Liver (tissue), 10 donors: ENCODE measurements at places on chromosomes 3 and 15. TPM values are rescaled to one million over a fixed set of nuclear protein-coding genes. Genes with fewer than 3 reads are reported as not detected.

- H3K36me3 ChIP-seq = no peaks in the 10 kb centered on the region
- H3K4me3 ChIP-seq = no peak overlapping the region
- no peak overlapping the region for H3K27ac ChIP-seq
Observed at GRCh38 chr3:24538891-24539290, 44.2 kb upstream of the THRB start.

DNA sequence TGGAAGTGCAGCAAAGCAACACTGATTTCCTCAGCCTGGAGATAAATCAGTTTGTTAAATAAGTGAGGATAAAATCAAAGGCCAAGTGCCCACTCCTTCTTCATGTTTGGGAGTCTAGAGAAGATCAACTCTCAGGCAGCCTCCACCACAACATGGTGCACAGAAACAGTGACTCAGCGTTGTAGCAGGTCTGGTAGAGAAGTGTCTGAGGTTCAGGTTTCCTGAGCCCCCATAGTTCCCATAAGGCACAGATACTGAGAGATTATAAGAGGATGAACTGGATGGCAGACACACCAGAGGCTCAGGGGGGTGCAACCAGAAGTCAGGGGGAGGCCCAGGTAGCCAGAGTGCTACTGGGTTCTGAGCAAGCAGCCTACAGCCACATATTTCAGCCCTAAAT, 166.7 kb downstream of the FRMD5 start:
- H3K27ac ChIP-seq = no peak overlapping the region
- no peak for DNase-seq
- no peaks in the 10 kb centered on the region for H3K4me1 ChIP-seq
- H3K36me3 ChIP-seq = no peaks in the 10 kb centered on the region

The CIB2 gene
- 2.2 TPM for total RNA-seq

DNA sequence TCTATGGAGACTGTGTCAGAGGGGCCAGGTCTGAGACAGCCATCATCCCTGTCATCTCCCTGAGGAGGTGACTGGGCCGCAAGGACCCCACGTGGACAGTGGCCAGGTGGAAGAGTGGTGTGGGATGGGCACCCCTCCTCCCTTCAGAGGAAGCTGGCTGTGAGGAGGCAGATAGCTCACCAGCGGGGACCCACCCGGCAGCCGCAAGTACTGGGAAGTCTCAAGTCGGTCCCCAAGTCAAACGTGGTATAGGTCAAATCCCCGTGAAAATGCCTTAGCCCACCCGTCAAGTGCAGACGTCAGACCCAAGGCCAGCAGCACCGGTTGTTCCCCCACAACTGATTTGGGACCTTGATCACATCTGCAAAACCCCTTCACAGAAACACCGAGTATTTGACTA, 12.3 kb upstream of the KLF13 start:
- H3K36me3 ChIP-seq = no peaks in the 10 kb centered on the region
- H3K4me3 ChIP-seq = no peak overlapping the region
- H3K27me3 ChIP-seq = no peaks in the 10 kb centered on the region
- peaks cover 18% of the 10 kb centered on the region for H3K4me1 ChIP-seq

The ITGA11 gene
- 0.92 TPM for total RNA-seq

GRCh38 chr3:187975561-187976364, 178.2 kb upstream of the LPP start:
- no peak for DNase-seq
- peaks cover 8% of the 10 kb centered on the region for H3K4me1 ChIP-seq
- H3K36me3 ChIP-seq = no peaks in the 10 kb centered on the region

DNA sequence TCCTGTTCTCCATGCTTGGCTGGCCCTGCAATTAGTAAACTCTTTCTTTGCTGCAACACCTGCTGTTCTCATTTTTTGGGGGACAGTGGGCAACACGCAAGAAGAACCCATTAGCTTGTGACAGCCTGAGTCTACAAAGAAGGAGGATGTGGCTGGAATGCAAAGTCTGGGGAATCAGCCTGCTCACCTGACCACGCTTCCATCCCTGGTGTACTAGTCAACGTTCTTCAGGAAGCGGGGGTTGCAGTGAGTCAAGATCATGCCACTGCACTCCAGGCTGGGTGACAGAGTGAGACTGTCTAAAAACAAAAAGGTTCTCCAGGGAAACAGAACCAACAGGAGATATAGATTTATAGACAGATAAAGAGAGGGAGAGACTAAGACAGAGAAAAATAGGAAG, 27.7 kb upstream of the KBTBD12 start:
- H3K27me3 ChIP-seq = no peaks in the 10 kb centered on the region
- no peaks in the 10 kb centered on the region for H3K4me1 ChIP-seq
- no peaks in the 10 kb centered on the region for H3K36me3 ChIP-seq
- DNase-seq = no peak
- H3K4me3 ChIP-seq = no peak overlapping the region

GRCh38 chr3:122974764-122975162, 52.8 kb downstream of the SEMA5B start:
- H3K4me1 ChIP-seq = no peaks in the 10 kb centered on the region
- H3K36me3 ChIP-seq = no peaks in the 10 kb centered on the region
- H3K4me3 ChIP-seq = no peak overlapping the region
- DNase-seq = no peak
- H3K27ac ChIP-seq = no peak overlapping the region

GRCh38 chr15:92636401-92636907, 19.1 kb downstream of the FAM174B start:
- peaks cover 8% of the 10 kb centered on the region for H3K4me1 ChIP-seq
- H3K36me3 ChIP-seq = no peaks in the 10 kb centered on the region
- H3K4me3 ChIP-seq = no peak overlapping the region
- no peaks in the 10 kb centered on the region for H3K27me3 ChIP-seq
- H3K27ac ChIP-seq = no peak overlapping the region
- DNase-seq = no peak

The SLC12A1 gene
- 0.05 TPM for total RNA-seq

GRCh38 chr3:189507856-189508255, 123.3 kb upstream of the TP63 start:
- no peak for DNase-seq
- no peaks in the 10 kb centered on the region for H3K27me3 ChIP-seq

- peaks cover 5% of the 10 kb centered on the region for H3K4me1 ChIP-seq
- H3K4me3 ChIP-seq = no peak overlapping the region
- no peak for DNase-seq
- no peak overlapping the region for H3K27ac ChIP-seq
Observed at GRCh38 chr15:70582143-70582945, 181.0 kb downstream of the UACA start.

GRCh38 chr15:42402455-42403205, 43.3 kb downstream of the CAPN3 start:
- peaks cover 21% of the 10 kb centered on the region for H3K4me1 ChIP-seq
- no peak overlapping the region for H3K4me3 ChIP-seq
- no peak overlapping the region for H3K27ac ChIP-seq
- no peak for DNase-seq

GRCh38 chr15:88911766-88912118, 1.4 kb downstream of the MFGE8 start:
- peaks cover 3% of the 10 kb centered on the region for H3K4me1 ChIP-seq
- no peak for DNase-seq
- no peaks in the 10 kb centered on the region for H3K27me3 ChIP-seq
- no peaks in the 10 kb centered on the region for H3K36me3 ChIP-seq
- no peak overlapping the region for H3K4me3 ChIP-seq

DNA sequence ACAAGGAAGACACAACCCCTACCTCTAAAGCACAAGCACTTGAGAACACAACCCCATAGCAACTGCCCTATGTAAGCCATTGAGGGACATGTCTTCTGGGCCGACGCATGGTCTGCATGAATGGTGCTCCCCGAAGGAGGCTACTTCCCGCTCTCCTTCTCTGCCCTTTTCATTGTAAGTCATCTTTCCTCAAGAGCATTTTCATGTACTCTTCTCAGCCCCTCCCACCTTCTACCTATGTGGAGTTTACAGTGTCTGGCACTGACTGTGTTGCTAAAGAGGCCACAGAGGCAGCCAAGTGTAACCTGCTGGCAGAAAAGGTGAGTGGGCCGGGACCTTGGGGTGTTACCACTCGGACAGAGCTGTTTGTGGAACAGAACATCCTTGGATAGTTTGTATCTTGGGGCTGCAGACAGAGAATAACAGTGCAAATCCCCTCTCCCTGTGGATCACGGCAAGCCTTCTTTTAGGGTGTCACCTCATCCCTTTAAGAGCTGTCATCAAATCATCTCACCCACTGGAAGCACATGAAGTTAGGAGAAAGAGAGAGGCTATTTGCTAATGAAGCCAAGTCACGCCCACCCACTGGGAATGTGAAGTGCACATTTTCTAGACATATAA, 5.6 kb downstream of the AHSG start:
- no peak for DNase-seq
- H3K27ac ChIP-seq = no peak overlapping the region
- no peak overlapping the region for H3K4me3 ChIP-seq
- no peaks in the 10 kb centered on the region for H3K27me3 ChIP-seq
- H3K4me1 ChIP-seq = peaks cover 44% of the 10 kb centered on the region

The ZNF662 gene
- 3.9 TPM for total RNA-seq

The FBXL2 gene
- 1.0 TPM for total RNA-seq

DNA sequence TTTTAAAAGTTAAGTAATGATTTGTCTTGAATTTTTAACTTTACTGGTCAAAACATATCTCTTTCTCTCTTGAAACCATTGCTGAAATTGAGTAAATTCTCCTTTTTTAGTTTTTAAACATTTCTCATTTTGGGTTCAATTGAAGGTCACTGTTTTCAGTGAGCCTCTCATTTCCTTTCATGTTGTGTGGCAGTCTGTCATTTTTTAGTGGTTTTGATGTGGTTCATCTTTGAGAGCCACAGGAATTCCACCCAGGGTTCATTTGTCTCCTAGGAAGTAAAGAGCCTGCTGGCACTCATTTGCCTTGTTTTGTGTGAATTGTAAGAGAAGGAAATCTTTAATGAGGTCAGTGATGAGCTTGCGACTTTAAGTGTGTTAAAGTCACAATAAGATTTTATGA, 10.4 kb downstream of the CLDN11 start:
- no peaks in the 10 kb centered on the region for H3K36me3 ChIP-seq
- no peak overlapping the region for H3K27ac ChIP-seq
- no peaks in the 10 kb centered on the region for H3K4me1 ChIP-seq
- DNase-seq = no peak
- no peaks in the 10 kb centered on the region for H3K27me3 ChIP-seq

DNA sequence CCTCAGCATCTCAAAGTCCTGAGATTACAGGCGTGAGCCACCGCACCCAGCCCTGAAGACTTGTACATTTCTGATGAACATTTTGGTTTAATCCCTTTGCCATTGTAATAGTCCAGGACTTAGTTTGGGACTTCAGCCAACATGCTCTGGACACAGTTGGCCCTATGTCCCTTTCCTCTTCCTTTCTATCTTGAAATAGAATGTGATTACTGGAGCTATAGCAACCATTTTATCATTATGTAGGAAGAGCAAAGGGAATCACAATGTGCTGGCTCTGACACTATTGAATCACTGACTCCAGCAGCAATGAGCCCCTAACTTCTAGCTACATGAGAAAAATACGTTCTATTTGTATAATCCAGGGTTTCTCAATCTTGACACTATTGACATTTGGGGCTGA, 34.8 kb upstream of the MRPL3 start:
- no peaks in the 10 kb centered on the region for H3K27me3 ChIP-seq
- no peak overlapping the region for H3K4me3 ChIP-seq
- H3K4me1 ChIP-seq = no peaks in the 10 kb centered on the region
- H3K36me3 ChIP-seq = no peaks in the 10 kb centered on the region

- no peak for DNase-seq
- no peak overlapping the region for H3K4me3 ChIP-seq
- no peaks in the 10 kb centered on the region for H3K36me3 ChIP-seq
- H3K27ac ChIP-seq = no peak overlapping the region
Observed at GRCh38 chr15:62783303-62783957, 259.1 kb upstream of the TPM1 start.

GRCh38 chr15:25022233-25022632, 67.4 kb downstream of the SNRPN start:
- peaks cover 16% of the 10 kb centered on the region for H3K36me3 ChIP-seq
- no peaks in the 10 kb centered on the region for H3K4me1 ChIP-seq
- no peak overlapping the region for H3K4me3 ChIP-seq
- DNase-seq = no peak
- H3K27me3 ChIP-seq = no peaks in the 10 kb centered on the region

The AQP9 gene
- total RNA-seq = 1.4 TPM

GRCh38 chr3:115550285-115550761, 73.0 kb upstream of the GAP43 start:
- H3K36me3 ChIP-seq = no peaks in the 10 kb centered on the region
- H3K4me1 ChIP-seq = no peaks in the 10 kb centered on the region

DNA sequence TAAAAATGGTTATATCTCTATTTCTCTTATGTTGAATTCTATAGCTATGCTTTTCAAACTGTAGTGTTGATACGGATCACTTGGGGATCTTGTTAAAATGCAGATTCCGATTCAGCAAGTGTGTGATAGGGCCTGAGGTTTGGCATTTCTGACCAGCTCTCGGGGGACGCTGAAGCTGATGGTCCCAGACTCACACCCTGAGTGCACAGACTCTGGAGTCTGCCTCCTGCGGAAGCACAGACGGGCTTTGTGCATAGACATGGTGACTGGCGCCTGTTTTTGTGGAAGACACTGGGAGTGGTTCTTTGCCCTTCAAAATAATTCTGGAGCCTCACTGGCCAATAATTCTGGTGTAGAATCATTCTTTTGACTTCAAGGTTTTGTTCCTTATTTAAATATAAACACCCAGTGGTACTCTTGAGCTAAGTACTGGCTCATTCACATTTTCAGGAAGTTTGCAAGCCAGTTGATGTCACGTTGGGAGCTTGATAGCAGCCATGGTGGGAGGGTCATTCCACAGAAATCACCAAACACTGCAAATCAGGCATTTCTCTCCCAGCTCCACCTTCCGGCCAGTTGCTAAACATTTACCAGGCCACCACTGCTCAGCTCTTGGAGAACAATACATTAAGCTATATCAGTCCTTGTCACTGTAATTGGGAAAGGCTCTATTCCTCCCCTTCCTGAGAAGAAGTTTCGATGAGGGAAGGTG, 19.2 kb downstream of the CLDN11 start:
- DNase-seq = no peak
- H3K4me3 ChIP-seq = no peak overlapping the region
- no peaks in the 10 kb centered on the region for H3K27me3 ChIP-seq

GRCh38 chr3:100141586-100141985, 27.3 kb upstream of the FILIP1L start:
- H3K27me3 ChIP-seq = no peaks in the 10 kb centered on the region
- no peaks in the 10 kb centered on the region for H3K4me1 ChIP-seq
- no peak overlapping the region for H3K4me3 ChIP-seq
- no peak for DNase-seq
- no peaks in the 10 kb centered on the region for H3K36me3 ChIP-seq

The RNF123 gene
- 44.0 TPM for total RNA-seq

The ZNF501 gene
- 1.6 TPM for total RNA-seq

GRCh38 chr3:58022490-58022889, 14.3 kb downstream of the FLNB start:
- DNase-seq = no peak
- no peaks in the 10 kb centered on the region for H3K27me3 ChIP-seq
- H3K4me1 ChIP-seq = peaks cover 76% of the 10 kb centered on the region
- no peaks in the 10 kb centered on the region for H3K36me3 ChIP-seq
- H3K4me3 ChIP-seq = no peak overlapping the region

DNA sequence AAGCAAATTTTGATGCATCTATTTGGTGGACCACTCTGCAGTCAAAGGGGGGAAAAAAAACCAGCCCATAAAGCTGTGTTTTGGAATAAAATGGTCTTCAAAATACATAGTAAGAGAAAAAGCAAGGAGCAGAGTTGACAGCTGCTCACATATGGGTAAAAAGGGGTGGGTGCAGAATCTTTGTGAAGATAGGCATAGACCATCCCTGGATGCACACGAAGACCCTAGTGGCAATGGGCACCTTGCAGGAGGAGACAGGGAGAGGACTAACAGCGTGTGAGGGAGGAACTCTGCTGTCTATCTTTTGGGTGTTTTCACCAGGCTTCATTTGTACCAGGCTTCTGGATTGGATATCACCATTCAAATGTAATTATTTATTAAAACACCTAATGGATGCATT, 43.9 kb downstream of the CTNNB1 start:
- H3K36me3 ChIP-seq = peaks cover 5% of the 10 kb centered on the region
- H3K4me1 ChIP-seq = no peaks in the 10 kb centered on the region
- DNase-seq = no peak
- no peak overlapping the region for H3K27ac ChIP-seq
- H3K27me3 ChIP-seq = no peaks in the 10 kb centered on the region
- H3K4me3 ChIP-seq = no peak overlapping the region

The C3orf85 gene
- not detected for total RNA-seq

The MYO5A gene
- total RNA-seq = 4.8 TPM
